Suprapubic skin (tissue), 4 donors: ENCODE measurements at places on chromosomes 16 and 17.

- DNase-seq = no peak
Observed at GRCh38 chr17:38341035-38341721, 2.6 kb downstream of the GPR179 start.

GRCh38 chr16:84933774-84934631 lies 77.3 kb downstream of the ZDHHC7 start:
- DNase-seq = peak; percentile 83

- peak; percentile 8 for DNase-seq
Observed at GRCh38 chr16:68902003-68902968, 59.0 kb downstream of the TANGO6 start.

DNA sequence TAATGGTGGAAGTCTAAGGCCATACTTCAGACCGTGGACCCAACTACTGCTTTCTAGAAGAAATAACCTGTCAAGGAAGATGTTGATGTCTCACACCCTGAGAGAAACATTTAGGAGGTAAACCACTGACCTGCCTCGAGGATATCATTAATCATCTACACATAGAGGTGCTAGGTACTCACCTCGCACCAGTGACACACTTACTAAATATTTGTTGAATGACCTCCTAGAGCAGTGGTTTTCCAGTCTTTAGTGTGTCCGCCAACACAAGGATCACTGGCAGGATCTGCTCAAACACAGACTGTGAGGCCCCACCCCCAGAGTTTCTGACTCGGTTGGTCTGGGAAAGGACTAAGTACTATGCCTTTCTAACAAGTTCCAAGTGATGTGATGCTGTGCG lies 197.4 kb upstream of the CACNG5 start:
- no peak for DNase-seq

- no peak for DNase-seq
Observed at GRCh38 chr16:81611721-81612120, 167.1 kb downstream of the CMIP start.

DNA sequence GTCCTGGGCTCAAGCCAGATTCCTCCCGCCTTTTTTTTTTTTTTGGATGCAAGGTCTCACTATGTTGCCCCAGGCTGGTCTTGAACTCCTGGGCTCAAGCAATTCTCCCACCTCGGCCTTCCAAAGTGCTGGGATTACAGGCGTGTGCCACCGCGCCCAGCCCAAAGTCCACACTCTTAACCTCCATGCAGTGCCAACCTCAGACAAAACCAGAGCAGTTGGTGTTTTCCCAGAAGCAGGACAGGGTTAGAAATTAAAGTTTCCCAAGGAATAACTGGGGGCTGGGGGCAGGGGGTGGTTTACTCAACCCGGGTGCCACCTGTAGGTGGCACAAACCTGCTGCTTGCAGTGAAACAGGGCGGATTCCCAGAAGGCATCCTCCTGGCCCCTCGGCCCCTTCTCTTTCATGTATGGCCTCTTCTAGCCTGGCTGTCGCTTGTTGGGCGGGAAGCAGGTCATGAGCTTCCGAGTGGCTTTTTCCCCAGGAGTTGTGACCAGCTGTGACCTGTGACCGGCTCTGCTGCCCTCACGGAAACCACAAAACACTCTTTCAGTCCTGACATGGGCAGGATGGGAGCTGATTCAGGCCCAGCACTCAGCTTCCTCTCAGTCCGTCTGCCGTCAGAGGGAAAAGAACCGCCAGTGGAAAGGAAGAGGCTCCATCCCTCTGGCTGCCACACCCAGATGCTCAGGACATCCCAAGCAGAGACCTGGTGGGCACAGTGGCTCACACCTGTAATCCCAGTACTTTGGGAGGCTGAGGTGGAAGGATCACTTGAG lies 25.6 kb upstream of the USP7 start:
- no peak for DNase-seq

DNA sequence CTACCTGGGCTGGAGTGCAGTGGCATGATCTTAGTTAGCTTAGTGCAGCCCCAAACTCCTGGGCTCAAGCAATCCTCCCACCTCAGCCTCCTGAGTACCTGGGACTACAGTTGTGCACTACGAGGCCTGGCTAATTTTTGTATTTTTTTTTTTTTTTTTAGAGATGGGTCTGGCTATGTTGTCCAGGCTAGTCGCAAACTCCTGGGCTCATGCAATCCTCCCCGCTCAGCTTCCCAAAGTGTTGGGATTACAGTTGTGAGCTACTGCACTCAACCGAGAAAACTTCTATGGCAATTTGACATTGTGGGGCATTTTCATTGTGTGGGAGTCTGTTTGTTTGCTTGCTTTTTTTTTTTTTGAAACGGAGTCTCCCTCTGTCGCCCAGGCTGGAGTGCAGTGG lies 30.0 kb downstream of the CRISPLD2 start:
- no peak for DNase-seq

- DNase-seq = no peak
Observed at GRCh38 chr16:28497861-28498599, 3.6 kb downstream of the APOBR start.

DNA sequence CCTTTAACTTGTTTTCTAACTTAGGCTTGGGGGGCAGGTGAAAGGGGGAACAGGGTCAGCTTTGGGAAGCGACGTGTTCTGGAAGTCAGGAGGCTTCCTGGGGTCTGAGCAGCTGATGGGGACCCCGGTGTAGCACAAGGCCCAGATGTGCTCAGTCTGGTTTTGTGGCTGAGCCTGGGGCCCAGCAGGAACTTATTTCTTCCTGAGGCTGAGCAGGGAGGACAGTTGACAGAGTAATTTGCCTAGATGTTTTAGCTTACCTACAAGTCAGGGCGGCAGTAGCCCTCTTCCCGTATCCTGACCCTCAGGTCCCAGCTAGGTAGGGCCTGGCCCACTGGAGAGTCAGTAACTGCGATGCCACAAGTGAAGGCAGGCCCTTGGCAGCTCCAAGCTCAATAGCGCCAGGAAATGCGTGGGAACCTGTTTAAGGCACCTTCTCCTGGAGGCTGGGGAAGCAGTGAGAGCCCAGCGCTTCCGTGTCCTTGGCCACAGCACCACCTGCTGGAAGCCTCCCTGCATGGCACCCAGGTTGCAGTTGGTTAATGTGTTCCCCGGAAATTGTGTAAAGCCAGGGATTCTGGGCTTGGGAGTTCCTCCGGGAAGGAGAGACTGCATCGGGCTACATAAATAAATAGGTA lies 5.2 kb downstream of the CCR7 start:
- peak; percentile 95 for DNase-seq

DNA sequence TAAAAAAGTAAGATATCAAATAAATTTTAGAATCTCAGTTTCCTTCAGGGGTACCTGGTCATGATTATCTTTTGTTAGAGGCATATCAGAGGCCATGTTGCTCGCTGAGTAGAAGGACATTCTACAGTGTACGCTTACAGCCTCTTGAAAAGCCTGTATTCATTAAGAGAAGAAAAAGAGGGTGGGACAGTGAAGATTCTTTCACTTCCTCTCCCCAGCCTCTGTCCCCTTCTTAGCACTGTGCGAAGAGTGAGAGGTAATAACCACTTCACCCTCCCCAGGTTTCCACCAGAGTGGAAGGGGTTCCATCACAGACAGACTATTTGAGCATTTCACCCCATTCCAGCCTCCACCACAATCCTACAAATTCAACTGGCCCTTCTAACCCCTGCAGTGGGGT lies 4.8 kb upstream of the LPO start:
- DNase-seq = no peak

DNA sequence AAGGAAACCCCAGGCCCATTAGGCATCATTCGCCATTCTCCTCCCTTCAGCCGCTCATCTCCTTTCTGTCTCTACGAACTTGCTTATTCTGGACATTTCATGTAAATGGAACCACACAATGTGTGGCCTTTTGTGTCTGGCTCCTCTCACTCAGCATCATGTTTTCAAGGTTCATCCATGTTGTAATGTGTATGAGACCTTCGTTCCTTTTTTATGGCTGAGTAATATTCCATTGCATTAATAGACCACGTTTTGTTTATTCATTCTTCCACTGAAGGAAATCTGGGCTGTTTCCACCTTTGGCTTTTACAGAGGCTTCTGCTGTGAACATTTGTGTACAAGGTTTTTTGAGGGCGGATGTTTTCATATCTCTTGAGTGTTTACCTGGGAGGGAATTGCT lies 3.2 kb downstream of the CRISPLD2 start:
- no peak for DNase-seq

DNA sequence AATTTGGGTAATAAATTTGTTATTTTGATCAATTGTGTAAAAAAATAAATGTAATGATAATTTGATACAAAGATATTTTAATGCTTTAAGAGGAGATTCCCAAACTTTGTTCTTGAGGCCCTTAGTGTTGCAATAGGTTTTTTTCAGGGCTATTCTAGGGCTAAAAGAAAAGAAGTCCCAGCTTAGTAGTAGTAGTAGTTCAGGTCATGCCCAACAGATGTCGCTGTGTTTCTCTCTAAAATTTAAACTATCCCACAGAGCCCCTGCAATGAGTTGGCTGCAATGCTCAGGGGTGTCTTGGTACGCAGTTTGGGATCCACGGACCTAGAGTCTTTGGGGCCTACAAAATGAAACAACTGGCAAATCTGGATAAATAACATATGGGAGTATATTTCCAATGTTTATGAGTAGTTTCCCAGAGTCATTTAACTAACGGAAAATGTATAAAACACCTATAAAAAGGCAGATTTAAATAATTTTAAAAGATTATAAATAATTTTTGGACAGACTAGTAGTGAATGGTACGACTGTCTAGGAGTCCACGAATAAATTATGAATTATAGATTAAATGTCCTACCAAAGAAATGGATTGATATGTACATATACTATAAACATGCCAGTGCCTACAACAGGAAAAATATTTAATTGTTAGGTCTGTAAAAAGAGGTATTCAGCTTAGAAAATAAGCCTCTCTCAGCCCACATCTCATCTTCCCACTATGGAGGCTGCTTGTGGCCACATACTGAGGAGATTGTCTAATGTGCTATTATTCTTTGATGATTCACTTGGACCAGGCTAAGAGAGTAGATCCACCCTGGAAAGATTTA lies 228.5 kb upstream of the PMFBP1 start:
- DNase-seq = no peak

GRCh38 chr16:17082095-17082882 lies 388.5 kb downstream of the XYLT1 start:
- DNase-seq = no peak

DNA sequence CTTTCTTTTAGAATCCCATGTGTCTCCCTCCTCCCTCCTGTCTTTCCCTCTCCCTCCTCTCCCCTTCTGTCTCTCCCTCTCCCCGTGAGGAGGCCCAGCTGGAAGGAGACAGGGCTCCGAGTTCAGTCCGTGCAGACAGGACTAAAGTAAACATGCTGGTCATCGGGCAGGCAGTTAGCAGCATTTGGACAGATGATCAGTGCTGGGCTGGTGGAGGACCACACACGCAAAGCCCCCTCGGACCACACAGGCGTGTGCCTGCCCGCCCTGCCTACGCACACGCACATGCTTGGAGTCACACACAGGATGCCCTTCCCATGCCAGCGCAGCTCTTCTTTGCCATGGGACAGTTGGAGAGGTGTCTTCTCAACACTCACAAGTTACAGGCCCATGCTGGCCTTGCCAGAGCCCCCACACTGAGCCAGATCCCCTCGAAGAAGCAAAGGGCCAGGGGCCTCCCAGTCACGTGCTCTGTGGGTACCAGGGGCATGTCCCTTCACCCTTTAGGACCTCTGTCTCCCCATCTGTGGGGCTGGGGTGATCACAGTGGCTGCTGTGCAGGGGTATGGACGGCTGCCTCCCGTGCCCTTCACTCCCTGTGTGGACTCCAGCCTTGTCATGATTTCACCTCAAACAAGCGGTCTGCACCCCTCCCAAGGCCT lies 215.7 kb upstream of the FOXF1 start:
- DNase-seq = no peak

GRCh38 chr16:51236583-51236982 lies 85.5 kb upstream of the SALL1 start:
- no peak for DNase-seq

- DNase-seq = no peak
Observed at GRCh38 chr17:35709874-35710273, 21.6 kb upstream of the RASL10B start.

- DNase-seq = no peak
Observed at GRCh38 chr16:80018466-80018865, 417.9 kb upstream of the MAF start.

- DNase-seq = no peak
Observed at GRCh38 chr17:17612085-17613022, 20.8 kb upstream of the PEMT start.

DNA sequence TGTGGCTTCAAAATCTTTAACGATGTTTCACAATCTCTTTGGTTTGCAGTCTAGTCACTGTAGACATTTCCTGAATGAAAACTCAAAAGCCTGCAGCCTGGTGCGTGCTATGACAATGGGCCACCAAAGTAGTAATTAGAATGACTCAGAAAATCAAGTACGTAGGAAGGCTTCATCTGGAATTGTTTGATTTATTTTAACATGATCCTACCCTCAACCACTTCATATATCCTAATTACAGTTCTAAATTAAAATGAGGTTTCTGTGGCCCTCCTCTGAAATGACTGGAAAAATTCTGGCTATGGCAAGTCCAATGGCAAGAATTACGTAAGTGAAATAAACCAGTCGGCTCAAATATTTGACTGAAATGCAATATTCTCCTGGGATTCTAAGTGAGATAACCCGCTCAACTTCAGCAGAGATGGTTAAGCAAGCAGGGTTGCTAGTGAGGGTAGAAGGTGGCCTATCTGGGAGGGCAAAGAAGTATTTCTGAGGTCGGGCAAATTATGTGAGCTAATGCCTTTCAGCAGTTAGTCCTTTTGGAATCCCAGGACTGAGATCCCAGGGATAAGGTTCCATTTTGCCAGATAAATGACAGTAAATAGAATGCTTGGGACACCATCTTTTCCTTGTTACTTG lies 145.6 kb upstream of the MYOCD start:
- no peak for DNase-seq

DNA sequence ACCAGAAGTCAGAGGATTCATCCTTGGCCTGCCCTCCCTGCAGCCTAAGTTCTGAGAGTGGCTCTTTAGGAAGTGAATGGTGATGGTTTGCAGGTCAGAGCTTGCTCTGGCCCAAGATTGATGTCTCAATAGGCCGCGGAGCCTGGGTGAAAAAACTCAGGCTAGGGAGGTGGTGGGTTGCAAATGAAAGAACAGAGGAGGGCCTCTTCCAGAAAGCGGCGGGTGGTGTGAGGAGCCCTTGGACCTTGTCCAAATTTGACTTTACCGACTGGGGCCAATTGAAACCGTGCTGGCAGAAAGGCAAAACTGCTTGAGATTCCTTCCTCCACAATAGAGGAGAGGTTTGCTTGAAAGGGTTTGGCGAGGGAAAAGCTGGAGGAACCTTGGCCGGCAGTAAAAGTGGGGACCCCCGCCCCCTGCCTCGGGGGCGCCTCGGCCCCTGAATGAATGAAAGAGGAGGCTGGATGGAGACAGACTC lies 331.3 kb downstream of the SEC14L1 start:
- DNase-seq = no peak

DNA sequence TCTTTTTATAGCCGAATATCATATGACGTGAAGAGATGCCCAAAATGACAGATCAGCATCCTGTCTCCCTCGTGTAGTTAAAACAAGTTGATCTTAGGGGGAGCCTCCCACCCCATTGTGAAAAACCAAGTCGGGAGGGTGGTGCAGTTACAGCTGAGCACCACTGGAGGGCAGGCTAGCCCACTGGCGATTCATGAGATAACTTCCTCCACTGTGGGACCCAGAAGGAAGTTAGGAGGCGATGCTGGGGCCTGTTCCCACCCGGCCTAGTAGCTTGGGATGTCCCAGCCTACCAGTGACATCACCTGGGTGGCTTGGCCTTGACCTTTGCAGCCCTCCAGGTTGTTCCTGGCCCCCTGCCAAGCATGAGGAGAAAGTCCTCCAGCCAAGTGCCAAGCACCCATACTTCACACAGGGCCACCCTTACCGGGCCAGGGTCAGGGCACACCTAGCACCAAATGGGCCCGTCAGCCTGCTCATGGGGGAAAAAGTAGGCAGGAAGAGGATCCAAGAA lies 8.1 kb upstream of the CPNE2 start:
- peak; percentile 85 for DNase-seq
